ENCODE measurements at places on chromosomes 11 and 22.

DNA sequence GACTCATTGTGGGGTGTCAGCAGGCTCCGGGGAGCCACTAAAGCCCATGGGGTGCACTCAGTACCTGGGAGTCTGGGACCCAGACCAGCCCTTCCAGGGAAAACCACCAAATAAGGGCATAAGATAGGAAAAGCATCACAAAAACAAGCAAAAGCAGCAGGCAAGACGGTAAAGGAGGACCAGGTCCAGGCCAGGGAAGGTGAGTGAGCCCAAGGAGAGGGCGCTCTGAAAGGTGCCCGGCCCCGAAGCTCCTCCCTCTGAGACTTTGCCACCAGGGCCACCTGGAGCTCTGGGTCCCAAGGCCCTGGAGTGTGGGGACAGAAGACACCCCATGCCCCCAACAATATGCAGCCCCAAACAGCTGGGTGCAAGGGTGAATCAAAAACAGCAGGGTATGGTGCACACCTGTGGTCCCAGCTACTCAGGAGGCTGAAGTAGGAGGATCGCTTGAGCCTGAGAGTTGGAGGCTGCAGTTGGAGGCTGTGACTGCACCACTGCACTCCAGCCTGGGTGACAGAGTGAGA is 5.2 kb upstream of the IL17REL start:
- DNase-seq = no peak

DNA sequence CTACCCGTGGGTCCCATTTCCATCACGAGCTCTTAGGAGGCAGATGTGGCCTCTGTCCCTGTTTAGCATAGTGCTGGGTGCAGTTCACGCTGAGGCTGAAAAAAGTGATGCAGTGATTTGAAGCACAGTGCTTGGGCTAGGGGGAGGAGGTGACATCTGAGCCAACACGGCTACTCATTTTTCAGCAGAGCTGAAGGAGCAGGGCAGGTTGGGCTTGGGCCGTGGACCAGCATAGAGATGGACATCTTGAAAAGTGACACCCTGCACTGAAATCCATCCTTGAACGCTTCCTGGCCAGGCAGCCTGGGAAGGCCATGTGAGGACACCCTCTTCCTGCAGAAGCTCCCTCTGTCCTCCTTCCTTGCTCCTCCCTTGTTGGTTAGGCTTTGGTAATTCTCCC is 66.4 kb downstream of the ADAMTS15 start:
- no peak for DNase-seq

DNA sequence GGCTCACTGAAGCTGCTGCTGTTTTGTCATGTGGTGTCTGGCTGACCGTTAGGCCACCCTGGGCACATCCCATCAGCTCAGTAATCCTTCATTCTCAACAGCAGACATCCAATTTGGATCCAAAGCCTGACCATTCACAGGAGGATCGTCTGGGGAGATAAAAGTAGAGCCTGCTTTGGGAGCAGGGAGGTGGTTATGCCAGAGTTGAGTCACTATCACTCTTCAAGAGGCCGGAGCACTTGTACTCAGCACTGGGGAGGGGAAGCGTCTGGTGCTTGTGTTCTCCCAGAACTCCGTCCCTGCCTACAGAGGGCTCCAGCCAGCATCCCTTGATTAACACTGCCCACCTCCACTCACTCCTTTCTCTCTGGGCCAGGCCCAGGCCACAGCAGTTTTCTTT is 382.6 kb downstream of the OPCML start:
- no peak for DNase-seq

GRCh38 chr11:33779849-33780528 is 5.7 kb upstream of the FBXO3 start:
- no peak for DNase-seq

DNA sequence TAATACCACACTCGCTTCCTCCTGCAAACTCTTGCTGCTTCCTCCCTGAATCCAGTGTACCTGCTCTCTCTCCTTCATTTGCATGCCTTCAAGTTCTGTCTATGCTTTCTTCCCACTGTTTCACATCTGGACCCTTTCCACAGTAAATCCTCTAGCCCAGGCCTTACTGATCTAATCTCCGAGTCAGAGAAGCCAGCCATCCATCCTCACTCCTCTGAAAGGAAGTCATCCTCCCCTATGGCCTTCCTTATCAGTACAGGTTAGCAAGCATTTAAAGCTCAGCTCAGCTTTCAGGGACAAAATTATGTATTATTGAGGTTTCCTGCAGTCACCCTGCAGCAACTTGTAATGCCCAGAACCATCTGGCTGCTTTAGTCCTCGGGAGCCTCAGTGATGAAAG is 116.1 kb downstream of the GALNT18 start:
- DNase-seq = no peak

DNA sequence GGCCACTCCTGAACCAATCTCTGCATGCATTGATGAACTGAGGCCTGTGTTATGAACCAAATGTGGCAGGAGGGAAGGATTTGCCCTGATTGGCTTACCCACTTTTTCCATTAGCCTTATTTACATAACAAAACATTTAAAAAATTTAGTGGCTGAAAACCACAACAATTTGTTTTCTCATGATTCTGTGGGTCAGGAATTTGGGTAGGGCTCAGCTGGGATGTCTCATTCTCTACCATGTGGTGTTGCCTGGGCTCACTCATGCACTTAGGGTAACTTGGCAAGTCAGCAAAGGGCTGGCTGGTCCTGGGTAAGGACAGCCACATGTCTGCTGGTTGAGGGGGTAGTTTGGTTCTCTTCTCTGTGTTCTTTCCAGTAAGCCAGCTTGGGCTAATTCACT is 35.1 kb upstream of the CYP2R1 start:
- no peak for DNase-seq

DNA sequence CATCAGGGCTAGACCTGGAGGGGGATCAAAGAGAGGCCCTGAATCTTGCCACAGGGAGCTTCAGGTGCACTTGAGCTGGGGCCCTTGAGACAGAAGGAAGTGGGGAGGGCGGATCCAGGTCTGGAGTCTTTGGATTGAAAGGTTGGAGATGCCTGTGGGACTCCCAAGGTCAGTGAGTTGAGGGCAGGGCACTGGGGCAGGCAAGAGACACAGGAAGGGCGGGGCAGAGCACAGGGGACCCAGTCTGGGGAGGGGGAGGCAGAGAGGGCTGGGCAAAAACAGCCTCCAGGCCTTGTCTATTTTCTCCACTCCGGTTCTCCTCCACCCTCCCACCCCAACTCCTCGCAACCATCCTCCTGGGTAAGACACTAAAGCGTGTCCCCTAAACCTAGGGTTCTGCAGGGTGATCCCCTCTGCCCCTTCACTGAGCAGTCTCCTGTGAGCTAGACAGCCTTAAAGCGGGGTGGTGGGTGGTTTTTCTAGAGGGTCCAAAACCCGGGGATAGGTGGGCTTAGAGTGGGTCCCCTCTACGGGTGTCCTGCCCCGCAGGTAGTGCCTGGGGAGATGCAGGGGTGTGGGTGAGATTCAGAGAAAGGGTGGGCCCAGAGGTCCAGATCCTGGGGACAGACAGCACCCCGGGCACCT is 38.6 kb upstream of the CELSR1 start:
- DNase-seq = no peak

- DNase-seq = no peak
Measured at GRCh38 chr11:13884158-13884799, 78.2 kb upstream of the SPON1 start.

DNA sequence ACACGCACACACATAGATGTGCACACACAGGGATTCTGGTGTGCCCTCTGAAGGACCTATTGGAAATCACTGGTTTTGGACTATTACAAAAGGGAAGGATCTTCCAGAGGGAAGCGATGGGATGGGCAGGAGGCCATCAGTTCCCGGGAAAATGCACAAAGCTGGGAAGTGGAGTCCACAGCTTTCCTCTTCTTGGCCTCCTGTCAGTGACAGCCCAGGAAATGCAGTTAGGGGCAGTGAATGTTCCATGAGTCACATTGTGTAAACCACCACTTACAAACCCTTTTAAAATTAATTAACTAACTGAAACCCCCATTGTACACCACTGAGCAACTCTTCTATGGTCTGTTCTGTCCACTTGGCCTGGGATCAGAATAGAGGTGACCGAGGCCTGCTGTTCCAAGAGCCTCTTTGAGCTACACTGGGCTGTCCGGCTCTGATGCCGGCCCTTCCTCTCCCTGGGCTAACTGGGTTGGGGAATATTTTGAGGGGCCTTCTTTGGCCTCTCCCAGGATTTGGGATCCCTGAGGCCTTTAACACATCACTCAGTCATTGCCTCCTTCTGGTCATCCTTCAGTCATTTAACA is 137.7 kb downstream of the FEZ1 start:
- DNase-seq = no peak

DNA sequence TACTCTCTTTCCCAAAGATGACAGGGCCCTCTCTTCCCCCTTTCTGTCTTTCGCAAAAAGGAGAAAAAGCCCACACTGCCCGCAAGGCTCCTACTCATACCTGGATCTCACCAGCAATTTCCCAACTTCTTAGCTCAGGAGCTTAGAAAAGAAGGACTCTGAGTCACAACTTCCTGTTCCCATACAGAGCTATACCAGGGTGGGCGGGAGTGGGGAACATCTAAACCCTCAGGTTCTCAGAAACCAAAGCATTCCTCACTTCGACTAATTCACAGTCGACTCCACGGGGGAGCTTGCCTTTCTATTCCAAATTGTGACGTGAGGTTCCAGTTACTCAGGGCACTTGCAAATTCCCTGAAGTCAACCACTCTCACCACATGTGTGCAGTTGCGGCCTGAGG is 61.9 kb downstream of the MTNR1B start:
- no peak for DNase-seq

GRCh38 chr11:9231848-9232177 is 33.3 kb downstream of the DENND5A start:
- no peak for DNase-seq

GRCh38 chr11:78965432-78965831 is 390.8 kb upstream of the NARS2 start:
- no peak for DNase-seq

DNA sequence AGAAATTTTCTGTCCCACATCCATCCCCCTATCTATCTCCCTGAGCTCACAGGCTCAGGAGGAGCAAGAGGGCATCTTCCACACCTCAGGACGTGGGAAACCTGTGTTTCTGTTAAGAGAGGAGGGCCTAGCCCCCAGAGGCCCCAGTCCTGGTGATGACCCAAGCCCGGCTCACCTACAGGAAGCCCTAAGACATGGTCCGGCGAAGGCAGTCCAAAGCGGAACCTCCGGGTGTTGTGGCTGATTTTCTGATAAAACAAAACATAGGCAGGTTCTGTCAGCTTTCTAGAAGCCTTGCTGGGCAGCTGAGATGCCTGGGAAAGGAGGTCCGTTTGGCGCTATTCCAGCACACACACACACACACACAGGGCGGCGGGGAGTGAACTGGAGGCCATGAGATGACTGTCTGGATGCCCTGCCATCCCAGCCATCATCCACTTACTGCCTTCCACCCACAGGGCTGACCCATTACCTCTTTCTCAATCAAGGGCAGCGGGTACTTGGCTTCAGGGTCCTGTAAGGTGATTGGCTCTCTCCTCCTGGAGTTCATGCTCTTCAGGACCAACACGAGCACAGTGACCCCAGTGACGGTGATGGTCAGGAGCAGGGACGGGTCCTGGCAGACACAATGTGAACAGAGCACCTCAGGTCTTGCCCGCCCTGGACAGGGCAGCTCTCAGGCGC is 882 bp downstream of the CYB5R2 start:
- no peak for DNase-seq

DNA sequence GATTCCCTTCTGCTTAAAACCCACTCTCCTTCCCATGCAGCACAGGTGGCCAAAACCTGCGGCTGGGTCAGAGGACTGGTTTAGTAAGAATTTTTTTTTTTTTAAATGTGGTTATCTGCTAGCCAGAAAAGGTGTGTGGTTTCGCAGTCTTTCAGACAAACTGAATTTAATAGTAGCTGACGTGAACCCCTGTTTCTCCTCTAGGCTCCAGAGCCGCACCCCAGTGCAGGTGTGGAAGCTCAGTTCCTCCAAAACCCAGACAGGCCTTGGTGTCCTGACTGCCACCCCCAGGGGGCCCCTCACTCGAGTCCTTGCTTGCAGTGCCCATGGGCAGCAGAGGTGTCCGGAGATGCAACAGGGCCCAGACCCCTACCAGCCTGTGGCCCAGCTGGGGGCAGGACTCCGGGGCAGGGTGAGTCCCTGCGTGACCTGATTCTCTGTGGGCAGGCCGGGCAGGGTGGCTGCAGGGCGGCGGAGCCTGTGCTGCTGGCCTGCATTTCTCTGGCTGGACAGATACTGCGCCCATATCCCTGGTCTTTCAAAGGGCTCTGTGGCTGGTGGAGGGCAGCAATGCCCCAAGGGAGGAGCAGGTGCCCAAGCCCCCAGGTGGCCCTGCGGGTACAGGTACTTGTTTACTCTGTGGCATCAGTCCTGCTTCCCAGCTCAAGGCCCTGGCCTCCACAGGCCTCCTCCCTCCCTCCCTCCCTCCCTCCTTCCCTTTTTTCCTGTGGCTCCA is 15.2 kb downstream of the KCNQ1 start:
- no peak for DNase-seq

GRCh38 chr11:107044503-107044902 is 26.2 kb upstream of the GUCY1A2 start:
- DNase-seq = no peak

GRCh38 chr11:69821511-69822040 is 2.4 kb upstream of the FGF3 start:
- DNase-seq = no peak

DNA sequence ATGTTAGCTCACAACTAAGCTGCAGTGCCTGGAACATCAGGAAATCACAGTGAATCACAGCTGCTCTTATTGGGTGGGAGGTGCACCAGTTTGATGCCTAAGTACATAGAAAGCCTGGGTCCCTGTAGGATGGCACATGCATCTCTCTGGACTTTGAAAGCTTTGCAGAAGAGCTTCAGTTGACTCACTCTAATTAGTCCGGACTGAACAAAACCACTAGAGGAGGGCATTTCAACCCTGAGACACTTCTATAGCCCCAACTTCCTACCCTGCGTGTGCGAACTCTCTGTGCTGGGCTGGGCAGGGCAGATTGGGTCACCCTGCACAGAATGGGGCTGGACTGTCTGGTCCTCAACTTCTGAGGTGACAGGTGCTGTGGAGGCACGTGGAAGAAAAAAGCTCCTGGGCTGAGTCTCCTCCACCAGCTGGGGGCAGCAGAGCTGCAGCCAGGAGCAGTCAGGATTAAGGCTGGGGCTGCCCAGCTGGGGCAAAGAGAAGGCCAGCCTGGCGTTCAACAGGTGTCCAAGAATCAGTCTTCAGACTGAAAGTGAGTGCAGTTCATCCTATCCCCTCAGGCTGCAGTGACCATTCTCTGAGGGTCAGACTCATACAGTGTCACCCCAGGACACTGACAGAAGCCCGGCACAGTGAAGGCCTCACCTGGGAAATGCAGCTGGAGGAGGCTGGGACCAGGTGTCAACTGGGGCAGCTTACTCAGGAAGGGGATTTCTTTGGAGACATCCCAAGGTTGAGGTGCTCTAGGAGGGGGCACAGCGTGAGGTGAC is 22.1 kb downstream of the GGTLC2 start:
- no peak for DNase-seq
